ENCODE measurements at places on chromosomes 2 and 18.

DNA sequence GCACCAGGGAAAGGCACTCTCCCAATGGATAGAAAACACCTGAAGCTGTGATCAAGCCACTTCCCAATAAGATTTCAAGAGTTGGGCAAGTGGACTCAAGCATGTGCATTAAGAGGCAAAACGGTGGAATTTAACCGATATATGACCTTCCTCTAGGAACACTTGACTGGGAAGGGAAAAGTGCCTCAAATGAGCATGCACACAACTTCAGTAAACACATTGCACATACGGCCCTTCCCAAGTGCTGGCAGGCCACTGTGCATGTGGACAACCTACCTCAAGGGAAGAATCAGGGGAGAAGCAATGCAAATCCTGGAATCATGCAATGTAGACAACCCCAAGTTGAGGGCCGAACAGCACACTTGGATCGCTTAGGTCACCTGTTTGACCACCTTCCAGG is 23.9 kb upstream of the SH3RF3 start:
- no peak for DNase-seq

- no peak for DNase-seq
Measured at GRCh38 chr2:182906454-182906853, 40.0 kb upstream of the FRZB start.

DNA sequence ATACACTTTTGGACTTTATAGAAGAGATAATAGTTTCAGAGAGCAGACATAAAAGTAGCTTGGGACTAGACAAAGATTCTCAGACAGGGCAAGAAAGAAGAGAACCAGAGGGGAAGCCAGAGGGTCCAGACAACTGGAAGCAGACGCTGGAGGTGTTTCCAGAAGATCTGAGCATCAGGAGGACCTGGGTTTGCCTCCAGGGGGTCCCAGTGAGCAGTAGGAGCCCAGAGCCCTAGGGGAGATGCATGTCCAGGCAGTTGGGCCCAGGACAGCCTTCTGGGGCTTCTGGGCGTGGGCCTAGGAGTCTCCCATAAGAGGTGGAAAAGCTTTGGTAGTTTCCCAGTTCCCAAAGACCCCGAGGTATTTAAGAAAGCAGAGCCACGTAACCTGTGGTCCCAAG is 251.2 kb upstream of the ID2 start:
- no peak for DNase-seq

DNA sequence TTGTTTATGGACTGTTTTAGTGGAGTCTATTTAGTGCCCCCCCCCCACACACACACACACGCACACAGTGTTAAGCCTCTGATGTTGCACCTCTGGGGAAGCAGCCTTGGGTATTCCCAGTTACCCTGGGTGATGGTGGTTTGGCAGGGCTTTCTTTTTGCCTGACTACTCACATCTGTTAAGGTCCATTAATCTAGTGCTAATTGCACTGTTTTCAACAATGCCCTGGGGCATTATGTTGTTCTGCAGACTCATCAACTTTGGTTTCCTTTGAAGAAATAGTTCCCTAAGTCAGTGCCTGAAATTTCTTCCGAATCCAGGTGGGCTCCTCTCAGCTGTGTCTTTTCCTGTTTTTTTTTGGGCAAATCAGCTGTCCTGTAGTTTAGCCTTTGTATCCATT is 34.7 kb downstream of the SPOPL start:
- DNase-seq = no peak

- DNase-seq = no peak
Measured at GRCh38 chr2:15201009-15201408, 360.1 kb downstream of the NBAS start.

GRCh38 chr18:36265015-36265414 is 32.5 kb upstream of the FHOD3 start:
- DNase-seq = no peak

Measured in anterior cingulate cortex (tissue), 58 donors.